ENCODE measurements at places on chromosomes 11 and 22.

DNA sequence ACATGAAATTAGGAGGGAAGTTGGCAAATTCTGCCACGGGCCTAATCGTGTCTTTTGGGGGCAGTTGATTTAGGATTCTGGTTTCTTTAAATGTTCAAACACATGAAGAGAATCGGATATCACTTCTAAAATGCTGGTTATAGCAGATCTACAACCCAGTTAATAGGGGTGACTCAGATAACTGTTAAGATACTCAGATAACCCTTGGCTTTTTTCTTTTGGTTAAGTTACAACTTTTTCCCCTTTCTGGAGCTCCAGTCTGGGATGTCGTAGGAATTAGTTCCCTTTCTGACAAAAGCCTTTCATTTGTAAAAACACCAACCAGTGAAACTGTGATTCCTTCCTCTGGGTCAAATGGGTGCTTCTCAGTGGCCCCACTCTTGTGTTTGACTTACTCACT, 976 bp downstream of the DEPDC7 start:
- no peak for DNase-seq

GRCh38 chr11:130599073-130599654, 150.7 kb downstream of the ADAMTS15 start:
- DNase-seq: no peak

DNA sequence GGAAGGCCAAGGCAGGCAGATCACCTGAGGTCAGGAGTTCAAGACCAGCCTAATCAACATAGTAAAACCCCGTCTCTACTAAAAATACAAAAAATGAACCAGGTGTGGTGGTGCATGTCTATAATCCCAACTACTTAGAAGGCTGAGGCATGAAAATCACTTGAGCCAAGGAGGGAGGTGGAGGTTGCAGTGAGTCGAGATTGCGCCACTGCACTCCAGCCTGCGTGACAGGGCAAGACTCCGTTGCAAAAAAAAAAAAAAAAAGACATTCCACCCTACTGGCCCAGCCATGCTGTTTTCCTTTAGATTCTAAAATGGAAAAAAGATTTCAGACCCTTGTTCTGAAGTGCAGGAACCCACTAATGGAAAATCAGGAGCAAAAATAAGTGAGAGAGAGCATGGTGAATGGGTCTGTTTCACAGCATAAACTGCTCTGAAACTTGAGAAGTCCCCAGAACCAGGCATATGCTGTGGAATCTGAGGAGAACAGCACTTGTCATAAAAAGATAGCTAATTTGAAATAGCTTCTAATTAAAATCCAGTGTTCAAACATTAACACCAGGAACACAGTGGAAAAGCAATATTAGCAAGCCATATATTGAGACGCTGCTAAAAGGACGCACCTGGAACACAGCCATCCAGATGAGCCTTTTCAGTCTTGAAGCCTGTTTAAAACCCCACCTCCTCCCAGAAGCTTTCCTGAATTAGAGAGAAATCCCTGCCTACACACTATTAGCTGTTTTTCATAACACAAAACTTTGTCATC, 66.3 kb upstream of the CHRM4 start:
- no peak for DNase-seq

GRCh38 chr11:73374151-73374550, 2.0 kb upstream of the RELT start:
- DNase-seq: no peak

DNA sequence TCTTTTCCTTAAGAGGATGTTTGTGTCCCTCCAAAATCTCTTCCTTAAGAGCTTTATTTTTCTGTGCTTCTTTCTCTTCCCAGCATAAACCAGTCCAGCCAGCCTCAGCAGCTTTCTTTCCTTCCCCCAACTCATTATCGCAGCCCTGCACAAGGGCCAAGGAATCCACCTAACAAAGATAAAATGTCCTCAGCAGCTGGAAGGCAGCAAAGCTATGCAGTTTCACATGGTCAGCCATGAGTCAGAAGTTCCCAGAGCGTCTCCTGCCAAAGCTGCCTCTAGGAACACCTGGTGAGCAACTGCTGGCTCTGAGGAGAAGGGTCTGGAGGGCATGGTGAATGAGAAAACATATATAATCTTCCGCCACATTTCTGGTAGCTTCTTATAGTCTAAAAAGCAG, 45.3 kb upstream of the HMGXB4 start:
- no peak for DNase-seq

- DNase-seq: peak; percentile 17
These were observed 43.3 kb downstream of the MYEOV start for GRCh38 chr11:69337211-69337721.

- peak; percentile 22 for DNase-seq
These were observed 28.5 kb upstream of the ALKBH3 start for GRCh38 chr11:43852057-43852636.

GRCh38 chr22:36015811-36016529, 12.7 kb downstream of the RBFOX2 start:
- no peak for DNase-seq

- no peak for DNase-seq
These were observed 8.9 kb upstream of the EHD1 start for GRCh38 chr11:64887234-64887756.

- no peak for DNase-seq
These were observed 13.5 kb upstream of the UPB1 start for GRCh38 chr22:24481641-24482040.

DNA sequence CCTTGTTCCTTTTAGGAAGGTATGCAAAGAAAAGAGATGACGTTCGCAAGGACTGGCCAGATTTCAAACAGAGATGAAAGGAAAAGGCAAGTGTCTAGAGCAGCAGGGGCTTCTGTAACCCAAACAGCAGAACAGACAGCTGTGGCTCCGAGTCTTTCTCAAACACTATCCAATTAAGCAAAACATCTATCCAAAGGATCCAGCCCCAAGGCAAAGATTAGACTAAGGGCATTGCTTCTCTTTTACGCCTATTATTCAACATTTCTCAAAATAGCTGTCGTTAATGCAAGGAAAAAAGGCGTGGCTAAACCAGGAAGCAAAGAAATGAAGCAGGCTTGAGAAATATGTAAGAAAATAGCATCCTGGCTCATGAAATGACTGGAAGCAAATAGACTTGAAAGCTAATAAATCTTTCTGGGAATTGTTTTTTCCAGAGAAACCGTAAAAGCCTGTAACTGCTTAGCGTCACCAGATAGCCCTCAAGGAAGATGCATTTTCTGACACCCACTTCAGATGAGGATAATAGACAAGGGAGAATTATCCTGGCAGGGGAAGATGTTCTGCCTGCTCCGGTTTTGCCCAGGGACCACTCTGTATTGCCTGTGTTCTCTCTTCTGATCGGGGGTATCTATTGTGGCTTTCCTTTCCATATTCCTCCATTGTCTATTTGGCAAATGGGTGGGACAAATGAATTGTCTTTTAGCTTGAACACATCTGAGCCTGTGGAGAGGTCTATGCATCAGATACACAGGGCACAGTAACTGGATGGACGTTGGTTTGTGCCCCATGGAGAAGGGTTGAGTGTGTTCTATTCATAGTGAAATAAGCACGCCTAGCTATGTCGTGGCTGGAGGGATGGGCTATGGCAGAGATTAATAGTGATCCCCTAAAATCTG, 20.2 kb downstream of the C11orf96 start:
- DNase-seq: no peak

- DNase-seq: no peak
These were observed 904.4 kb downstream of the BRD1 start for GRCh38 chr22:48923165-48923865.

DNA sequence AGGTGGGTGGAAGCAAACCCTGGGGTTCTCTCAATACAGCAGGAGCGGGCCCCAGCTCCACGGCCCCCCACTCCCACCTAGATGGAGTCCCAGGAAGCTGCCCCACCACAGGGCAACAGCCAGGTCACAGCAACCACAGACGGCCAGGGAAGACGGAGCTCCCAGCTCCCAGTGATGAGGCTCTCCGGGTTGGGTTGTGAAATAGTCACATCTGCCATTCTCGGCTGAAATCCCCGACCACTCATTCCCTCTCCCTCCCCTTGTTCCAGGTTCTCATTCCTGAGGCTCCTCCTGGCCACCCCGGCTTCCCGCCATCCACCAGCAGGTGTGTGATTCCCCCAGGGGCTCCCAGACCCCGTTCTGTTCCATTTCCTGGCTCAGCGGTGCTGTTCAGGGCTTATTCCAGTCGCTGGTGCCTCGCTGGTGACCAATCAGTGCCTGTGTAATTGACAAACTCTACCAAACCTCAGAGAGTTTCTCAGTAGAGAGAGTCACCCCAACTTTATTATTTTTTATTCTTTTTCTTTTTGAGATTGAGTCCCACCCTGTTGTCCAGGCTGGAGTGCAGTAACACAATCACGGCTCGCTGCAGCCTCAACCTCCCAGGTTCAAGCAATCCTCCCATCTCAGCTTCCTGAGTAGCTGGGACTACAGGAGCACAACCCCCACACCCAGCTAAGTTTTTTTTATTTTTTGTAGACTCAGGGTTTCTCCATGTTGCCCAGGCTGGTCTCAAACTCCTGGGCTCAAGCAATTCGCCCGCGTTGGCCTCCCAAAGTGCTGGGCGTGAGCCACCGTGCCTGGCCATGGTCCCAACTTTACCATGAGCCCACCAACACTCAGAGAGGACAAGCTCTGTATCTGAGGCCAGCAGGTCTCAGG, 63.2 kb downstream of the SHANK2 start:
- DNase-seq: no peak

DNA sequence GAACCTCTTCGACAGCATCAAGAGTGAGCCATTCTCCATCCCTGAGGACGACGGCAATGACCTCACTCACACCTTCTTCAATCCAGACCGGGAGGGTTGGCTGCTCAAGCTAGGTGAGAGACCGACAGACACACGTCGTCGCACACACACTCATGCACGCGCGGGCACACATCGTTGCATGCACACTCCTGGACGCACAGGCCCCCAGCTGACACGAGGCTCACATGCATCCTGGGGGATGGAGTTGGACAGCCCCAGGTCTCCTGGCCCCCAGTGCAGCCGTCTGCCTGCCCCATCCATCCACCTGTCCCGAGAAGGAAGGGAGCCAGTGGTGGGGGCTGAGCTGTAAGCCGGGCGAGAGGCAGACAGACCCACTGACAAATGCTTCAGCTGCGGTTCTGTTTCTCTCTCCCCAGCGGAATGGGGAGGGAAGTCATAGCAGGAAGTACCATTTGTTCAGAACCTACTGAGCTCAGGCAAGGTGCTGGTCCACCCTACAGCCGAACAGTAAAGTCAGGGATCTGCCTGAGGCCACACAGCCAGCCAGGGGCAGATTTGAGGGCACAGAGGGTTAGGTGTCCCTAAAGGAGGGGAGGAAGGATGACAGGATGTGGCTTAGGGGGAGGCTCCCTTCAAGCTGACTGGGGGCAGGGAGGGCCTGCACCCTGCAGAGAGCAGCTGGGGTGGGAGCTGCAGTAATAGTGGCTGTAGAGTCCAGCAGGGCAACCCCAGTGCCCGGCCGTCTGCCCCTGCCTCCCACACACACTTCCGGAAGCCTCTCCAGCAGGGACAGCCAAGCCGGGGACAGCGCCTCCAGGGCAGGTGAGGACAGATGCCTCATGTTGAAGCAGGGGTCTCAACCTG, 27.1 kb downstream of the CYTH4 start:
- peak; percentile 65 for DNase-seq

DNA sequence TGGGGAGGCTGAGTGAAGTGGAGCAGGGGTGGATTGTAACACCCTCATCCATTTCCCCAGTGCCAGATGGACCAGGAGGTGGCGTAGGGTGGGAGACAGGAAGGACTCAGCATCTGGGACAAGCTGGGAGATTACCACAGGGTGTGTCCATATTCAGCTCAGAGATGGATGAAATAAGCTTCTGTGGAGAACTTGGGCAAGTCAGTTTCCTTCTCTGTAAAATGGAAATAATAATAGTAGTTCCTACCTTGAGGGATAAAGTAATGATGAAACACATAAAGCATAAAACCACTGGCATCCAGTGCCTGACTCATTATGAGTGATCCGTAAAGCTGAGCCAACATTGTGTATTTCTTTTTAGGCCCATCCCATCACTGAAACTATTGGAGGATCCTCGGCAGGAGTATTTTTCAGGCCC, 607 bp upstream of the ROBO4 start:
- no peak for DNase-seq

GRCh38 chr22:22616636-22617035, 27.8 kb upstream of the GGTLC2 start:
- peak; percentile 38 for DNase-seq

DNA sequence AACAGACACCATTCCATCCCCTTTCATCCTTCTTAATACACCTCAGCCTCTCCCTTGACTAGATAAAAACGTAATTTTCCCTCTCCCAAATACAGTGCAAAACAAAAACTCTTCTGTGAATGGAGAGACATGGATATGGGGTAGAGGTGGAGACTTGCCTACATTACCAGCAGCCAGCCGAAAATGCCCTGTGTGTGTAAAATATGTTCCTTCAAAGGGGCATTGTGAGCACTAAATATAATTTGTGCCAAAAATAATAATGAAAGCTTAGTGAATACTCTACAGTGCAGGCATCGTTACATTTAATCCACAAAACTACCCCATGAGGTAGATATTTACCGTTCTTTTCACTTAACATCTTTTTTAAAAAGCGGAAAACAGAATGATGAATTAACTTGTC, 1.0 kb upstream of the TRIM44 start:
- no peak for DNase-seq

- DNase-seq: peak; percentile 25
These were observed 11.5 kb upstream of the FADD start for GRCh38 chr11:70191495-70192140.

GRCh38 chr11:69312453-69313404, 18.8 kb downstream of the MYEOV start:
- DNase-seq: no peak

GRCh38 chr22:42990131-42990838, 24.7 kb downstream of the PACSIN2 start:
- DNase-seq: no peak

GRCh38 chr22:17369439-17370025, at the start of gene CECR2:
Gene CECR2, plus strand, starts transcription at chr22:17369460. Its CDS starts 324 bp downstream, at chr22:17369784.
- no peak for DNase-seq

- no peak for DNase-seq
These were observed 11.1 kb downstream of the OR5B3 start for GRCh38 chr11:58395581-58395980.

DNA sequence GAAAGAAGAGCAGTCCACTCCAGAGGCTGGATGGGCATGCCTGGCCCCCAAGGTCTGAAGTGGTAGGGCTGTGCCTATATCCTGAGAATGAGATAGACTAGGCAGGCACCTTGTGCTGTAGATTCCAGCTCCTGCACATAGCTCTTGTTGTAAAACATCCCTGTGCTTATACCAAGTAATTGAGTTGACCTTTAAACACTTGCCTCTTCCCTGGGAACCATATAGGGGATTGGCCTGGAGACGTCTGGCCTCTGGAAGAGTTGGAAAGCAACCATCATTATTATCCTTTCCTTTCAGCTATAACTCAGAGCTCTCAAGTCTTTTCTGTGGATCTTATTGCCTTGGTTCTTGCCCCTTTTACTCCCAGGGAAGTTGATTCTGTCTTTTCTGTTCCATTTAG, 15.1 kb downstream of the LIMK2 start:
- DNase-seq: no peak
